ENCODE measurements at places on chromosomes 2 and 18. TPM values are rescaled to one million over a fixed set of nuclear protein-coding genes. Genes with fewer than 3 reads are reported as not detected.
A peak's percentile ranks its signal among the peaks of the same experiment; 100 is the strongest.

The AQP12B gene
- not detected for total RNA-seq

- no peak for DNase-seq
Measured at GRCh38 chr2:176039375-176039774, 37.3 kb upstream of the LNPK start.

DNA sequence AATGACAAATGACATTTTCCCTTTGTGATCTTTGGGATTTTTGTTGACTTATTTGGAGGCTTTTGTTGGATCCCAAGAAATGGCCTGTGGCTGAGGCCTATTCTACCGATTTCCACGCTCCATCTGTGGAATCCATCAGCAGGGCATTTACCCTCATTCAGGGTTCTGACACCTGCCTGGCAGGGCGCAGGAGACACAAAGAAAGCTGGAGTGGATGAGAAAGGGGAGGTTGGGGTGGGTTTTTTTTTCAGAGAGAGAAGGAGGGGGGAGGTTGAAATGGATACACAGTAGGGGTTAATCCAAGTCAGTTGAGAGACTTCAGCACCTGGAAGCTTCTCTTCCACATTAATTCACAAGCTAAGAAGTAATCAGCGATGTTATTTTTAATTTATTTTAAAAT, 59.7 kb downstream of the PAX3 start:
- no peak for DNase-seq

DNA sequence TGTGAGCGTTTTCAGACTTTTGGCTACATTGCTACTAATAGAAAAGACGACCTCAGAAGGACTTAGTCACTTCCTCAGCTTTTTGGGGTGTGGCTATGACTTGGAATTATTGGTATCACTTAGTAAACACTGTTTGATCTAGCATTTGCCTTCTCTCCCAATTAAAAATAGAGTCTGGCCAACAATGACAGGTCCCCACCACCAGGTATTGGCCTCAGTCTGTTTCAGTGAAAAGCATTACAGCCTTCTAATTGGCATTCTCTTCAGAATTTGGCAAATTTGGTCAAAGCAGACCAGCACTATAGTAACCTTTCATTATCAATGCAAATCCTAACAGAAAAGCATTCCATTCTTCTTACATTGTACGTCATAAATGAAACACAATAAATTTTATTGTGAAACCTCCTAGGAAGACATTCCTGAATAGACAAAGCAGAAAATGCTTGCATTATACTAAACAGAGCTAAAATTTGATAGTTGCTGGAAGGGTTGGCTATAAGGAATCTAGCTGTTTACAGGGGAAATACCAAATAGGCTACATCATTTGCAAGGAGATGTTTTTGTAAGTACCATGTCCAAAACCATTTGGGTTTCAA, 613.9 kb downstream of the IRS1 start:
- peak; percentile 70 for DNase-seq

GRCh38 chr2:96869822-96870625, at the start of gene SEMA4C:
Gene SEMA4C, minus strand, starts transcription at chr2:96870080. Its CDS starts 2,194 bp downstream, at chr2:96867886.
- peak; percentile 60 for DNase-seq

DNA sequence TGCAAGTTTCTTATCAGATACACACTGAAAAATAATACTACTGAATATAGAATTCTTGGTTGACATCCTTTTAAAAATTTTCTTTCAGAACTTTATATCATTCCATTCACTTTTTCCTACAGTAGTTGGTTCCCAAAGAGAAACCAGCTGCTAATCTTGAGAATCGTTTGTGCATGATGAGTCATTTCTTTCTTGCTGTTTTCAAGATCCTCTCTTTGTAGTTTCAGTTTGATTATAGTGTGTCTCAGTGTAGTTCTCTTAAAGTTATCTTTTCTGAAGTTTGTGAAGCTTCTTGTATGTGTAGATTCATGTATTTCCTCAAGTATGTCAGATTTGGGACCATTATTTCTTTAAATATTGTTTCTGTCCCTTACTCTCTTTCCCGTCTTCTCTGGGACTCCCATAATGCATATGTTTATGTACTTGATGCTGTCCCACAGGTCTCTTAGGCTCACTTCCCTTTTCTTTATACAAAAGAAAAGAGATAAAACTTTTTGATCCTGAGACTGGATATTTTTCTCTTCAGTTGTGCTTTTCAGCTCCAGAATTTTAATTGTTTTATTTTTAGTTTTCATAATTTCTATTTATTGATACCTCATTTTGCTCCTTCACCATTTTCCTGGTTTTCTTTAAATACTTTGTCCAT, 801.0 kb downstream of the TDRD15 start:
- no peak for DNase-seq

DNA sequence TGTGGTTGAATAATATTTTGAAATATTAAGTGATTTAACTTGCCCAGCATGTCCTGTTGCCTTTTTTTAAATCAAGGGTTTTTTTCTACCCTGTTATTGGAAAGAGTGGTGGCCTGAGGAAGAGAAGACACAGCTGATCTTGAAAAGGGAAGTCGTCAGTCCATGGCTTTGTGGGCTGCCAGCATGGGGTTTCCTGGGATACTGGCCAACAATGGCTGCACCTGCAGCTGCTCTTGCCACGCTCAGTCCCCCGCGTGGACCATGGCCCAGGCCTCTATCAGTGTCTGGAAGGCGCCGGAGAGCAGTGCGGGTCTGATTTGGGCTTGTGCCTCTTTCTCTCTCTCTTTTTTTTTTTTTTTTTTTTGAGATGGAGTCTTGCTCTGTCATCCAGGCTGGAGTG, 99.3 kb downstream of the ASB1 start:
- DNase-seq: no peak

The HOXD11 gene
- total RNA-seq: not detected

The SALL3 gene
- not detected for total RNA-seq

The ICA1L gene
- total RNA-seq: 0.20 TPM

- no peak for DNase-seq
Measured at GRCh38 chr2:230541934-230542380, 126.0 kb downstream of the SP100 start.

DNA sequence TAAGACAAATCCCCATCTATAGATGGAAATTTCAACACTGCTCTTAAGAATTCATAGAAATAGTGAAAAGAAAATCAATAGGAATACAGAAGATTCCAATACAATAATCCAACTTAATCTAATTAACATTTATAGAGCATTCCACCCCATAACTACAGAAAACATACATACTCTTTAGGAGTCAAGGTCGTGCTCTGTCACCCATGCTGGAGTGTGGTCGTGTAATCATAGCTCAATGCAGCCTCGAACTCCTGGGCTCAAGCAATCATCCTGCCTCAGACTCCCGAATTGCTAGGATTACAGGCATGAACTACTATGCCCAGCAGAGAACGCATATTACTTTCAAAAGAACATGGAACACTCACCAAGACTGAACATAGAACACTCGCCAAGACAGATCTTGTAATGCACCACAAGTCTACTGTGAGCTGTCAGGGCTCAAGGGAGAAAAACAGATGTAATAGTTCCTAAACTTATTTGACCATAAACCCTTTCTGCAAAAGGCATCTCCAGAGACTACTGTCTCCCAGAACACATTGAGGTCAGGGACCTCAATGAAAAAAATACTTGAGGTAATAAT, 14.1 kb downstream of the MEMO1 start:
- no peak for DNase-seq

The COBLL1 gene
- 8.0 TPM for total RNA-seq

The RBM44 gene
- total RNA-seq: 1.5 TPM

The ABCG8 gene
- not detected for total RNA-seq

DNA sequence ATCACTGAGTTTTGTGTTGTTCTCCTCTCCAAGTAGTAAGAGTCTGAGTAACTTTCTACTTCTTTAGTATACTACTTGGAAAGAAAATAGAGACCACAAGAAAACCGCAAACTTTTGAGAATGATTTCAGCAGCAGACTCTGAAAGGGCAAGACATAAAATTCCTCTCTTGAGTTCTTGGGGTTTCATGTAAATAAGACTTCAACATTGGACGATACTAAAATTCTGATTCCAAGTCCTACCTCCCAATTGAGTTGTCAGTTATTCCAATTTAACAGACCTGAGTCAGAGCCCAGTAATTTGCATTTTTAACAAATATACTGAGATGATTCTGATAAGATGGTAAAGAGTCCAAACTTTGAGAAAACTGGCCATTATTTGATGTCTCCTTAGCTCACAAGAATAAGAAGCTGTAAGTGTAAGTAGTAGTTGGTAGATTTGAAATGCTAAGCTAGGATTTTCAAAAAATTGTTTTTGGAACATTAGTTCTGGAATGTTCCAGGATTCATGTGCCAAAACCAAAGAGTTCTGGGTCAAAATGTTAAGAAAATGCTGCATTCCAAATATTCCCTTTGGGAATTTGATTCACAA, 261.6 kb upstream of the SPOPL start:
- DNase-seq: no peak

DNA sequence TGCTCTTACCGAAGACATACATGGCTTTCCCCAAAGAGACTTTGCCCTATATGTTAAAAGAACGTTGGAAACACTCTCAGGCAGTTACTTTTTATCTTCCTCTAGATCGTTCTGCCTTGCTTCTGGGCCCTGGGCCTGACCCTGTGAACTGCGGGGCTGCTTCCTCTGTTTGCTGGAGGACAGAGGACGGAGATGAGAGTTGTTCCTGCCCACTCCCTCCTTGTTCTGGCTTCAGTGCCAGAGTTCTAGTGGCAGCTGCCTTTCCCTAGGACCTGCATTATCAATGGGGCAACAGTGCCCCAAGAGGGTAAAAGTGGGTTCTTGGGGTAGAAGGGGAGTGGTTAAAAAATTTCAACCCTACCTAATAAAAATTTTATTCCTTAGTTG, 6.5 kb upstream of the FN1 start:
- DNase-seq: no peak

DNA sequence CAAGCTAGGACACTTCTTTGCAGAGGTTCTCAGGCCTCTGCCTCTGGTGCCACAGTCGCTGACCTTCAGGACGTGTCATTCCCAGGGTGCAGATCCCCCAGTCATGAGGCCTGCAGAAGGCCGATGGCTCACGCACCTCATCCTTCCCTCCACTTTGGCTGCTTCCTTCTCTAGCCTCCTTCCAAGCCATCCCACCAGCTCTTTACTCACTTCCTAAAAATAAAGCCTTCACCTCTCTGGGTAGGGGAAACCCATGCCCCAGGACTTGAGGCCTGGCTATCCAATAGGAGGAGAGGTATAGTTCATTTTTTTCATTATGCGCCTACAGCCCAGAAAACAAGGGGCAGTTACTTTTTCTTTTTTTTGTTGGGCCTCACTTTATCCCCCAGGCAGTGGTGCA, 91.4 kb downstream of the B3GNT2 start:
- DNase-seq: no peak

DNA sequence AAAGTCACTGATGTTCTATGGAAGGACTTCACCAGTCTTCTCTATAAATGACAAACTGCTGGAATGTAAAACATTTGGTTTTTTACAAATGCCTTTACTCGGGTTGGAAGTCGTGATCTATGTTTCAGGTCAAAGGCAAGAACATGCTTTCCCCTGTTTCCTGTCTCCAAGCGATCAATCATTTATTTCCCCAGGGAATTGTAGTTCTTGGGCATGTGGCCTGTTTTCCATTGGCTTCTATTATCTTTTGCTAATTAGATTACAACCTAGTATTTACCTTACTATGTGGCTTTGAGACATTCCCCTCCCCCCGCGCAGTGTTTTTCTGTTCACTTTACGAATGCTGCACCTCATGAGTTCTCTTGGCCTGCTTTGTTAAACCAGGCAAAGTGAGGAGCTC, 684.2 kb downstream of the EPHA4 start:
- no peak for DNase-seq

GRCh38 chr18:3485153-3486149, 35.5 kb downstream of the TGIF1 start:
- no peak for DNase-seq

GRCh38 chr2:169776252-169776761, 22.4 kb upstream of the SSB start:
- DNase-seq: no peak

GRCh38 chr2:127909019-127909418, 23.3 kb upstream of the AMMECR1L start:
- DNase-seq: peak; percentile 19

- no peak for DNase-seq
Measured at GRCh38 chr2:609881-610280, 67.3 kb downstream of the TMEM18 start.

DNA sequence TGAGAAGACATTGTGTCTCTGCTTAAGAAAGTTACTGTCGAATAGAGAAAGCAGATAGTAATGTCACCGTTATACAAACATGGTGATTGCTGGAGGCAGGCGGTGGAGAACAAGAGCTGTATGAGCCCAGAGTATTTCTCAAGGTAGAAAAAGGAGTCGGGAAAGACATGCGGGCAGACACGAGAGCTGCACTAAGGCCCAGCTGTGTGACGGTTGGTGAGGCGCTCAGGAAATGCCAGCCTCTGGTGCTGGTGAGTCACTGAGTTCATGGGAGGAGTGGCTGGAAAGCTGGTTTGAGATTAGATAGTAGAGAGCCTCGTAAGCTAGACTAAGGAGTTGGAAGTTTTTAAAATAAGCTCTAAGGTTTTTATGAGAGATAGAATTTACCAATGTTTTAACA, 390.9 kb upstream of the TRIB2 start:
- no peak for DNase-seq

DNA sequence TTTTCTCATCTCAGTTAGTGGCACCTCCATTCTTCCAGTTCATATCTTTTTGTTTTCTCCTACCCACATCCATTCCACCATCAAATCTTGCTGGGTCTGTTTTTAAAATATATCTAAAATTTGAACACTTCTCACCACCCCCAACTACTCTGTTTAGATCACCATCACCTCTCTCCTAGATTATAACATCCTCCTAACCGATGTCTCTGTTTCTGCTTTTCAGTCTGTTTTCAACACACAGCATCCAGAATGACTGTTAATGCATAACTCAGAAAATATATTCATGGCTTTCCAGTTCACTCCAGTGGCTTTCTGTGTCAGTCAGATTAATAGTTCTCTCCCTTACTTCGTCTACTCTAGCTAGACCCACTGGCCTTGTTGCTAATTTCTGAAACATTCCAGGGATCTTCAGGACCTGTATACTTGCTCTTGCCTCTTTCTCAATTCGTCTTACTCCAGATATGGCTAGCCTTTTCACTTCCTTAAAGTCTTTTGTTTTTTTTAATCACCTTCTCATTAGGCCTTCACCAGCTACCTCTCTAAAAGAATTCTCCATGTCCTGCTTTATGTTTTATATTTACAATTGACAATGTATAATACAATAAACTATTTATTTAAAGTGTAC, 105.3 kb downstream of the COMMD1 start:
- no peak for DNase-seq

DNA sequence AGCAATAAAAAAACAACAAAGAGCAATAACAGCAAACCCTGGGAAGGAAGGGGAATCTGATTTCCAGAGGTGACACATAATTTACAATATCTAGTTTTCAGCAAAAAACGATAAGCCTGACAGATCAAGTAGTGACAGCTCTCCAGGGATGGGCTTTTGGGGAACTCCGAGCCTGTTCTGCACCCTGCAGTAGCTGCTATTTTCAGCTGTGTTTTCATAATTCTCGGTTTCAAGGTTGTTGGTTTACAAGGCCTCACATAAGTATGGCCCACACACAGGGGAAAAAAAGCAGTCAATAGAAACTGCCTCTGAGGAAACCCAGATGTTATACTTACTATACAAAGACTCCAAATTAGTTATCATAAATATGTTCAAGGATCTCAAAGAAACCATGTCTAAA, 67.7 kb upstream of the CTLA4 start:
- DNase-seq: no peak

The CCDC121 gene
- 2.9 TPM for total RNA-seq

- peak; percentile 20 for DNase-seq
Measured at GRCh38 chr2:176409671-176410070, 140.4 kb downstream of the MTX2 start.
